ENCODE measurements at places on chromosomes 1 and 21.
A peak's percentile ranks its signal among the peaks of the same experiment; 100 is the strongest.

- DNase-seq, result no peak
Measured at GRCh38 chr1:79738101-79738500, 731.6 kb upstream of the ADGRL4 start.

GRCh38 chr1:159602501-159602999 lies 14.9 kb downstream of the APCS start:
- DNase-seq, result no peak

DNA sequence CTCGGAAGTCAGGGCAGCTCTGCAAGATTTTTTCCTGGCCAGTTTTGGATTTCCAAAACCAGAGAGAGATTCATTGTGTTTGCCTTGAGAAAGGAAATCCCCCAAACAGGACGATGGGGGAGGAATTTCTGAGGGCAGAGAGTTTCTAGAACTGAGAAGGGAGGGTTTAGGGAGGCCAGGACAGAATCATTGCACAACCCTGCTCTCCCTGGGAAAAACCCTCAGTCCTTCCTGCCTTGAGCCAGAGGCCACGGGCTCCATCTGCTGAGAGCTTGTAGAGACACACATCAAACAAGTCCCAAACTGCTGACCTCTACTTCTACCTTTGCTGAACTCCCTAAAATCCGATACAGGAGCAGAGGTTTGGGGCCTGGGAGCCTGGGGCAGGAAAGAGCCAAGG lies 99.7 kb downstream of the NMNAT2 start:
- DNase-seq, result peak; percentile 85

GRCh38 chr1:104733866-104734265 lies 984.2 kb downstream of the AMY1C start:
- DNase-seq, result no peak

DNA sequence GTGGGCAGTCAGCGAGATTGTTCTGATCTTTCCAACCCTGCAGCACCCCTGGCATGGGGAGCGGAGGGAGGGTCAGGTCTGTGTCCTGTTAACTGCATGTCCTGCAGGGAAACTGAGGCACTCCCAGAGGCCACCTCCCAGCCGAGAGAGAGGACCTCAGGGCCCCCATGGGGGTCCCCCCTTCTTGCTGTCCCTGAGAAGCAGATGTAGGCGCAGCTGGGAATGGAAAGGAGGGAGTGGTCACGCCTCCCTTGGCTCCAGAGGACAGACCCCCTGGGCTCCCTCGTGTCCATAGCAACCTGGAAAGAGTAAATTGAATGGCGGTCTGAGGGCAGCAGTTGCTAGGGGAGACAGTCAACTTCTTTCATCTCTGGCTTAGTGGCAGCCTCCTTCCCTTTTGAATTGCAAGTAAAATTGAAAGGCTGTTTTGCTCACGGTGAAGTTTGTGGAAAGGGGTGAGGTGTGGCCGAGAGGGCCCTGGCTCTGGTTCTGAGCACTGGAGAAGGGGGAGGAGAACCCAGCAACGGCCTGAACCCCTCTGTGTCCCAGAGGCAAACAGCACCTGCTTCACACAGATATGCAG lies 4.9 kb downstream of the CROCC start:
- no peak for DNase-seq

DNA sequence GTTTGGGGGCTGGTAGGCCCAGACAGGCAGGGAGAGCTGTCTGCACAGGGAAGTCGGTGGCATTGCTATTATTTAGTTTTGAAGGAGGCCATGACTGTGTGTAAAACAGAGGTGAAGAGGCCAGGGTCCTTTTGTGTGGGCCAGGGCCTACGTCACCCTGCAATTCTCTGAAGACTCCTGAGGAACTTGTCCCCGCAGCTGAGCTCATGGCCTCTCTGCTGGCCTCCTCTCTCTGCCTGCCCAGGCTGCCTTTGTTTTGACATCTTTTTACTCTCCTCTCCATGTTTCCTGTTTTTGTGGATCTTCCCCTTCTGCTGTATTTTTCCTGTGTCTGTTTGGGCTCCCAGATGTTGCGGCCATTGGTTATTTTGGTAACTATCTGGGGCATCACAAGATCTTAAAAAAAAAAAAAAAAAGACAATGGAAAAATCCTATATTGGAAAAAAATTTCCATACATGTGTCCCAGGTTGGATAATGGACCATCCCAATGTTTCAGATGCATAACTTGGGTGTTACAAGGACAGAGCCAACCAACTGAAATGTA lies 280.7 kb downstream of the RPS6KC1 start:
- DNase-seq, result no peak

DNA sequence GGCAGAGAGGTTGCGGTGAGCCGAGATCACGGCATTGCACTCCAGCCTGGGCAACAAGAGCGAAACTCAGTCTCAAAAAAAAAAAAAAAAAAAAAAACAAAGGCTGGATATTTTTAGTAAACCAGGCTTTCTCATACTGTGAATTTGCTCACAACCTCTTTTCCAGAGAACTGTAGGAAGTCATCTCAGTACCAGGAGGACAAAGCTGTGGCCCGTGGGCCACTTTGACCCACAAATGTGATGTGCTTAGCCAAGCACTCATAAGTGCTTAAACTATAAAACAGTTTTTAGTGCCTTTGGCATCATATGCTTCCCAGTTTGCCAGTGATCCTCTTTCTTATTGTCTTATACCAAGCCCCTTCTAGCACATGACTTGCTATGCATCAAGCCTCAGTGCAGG lies 46.5 kb downstream of the RNF11 start:
- no peak for DNase-seq

DNA sequence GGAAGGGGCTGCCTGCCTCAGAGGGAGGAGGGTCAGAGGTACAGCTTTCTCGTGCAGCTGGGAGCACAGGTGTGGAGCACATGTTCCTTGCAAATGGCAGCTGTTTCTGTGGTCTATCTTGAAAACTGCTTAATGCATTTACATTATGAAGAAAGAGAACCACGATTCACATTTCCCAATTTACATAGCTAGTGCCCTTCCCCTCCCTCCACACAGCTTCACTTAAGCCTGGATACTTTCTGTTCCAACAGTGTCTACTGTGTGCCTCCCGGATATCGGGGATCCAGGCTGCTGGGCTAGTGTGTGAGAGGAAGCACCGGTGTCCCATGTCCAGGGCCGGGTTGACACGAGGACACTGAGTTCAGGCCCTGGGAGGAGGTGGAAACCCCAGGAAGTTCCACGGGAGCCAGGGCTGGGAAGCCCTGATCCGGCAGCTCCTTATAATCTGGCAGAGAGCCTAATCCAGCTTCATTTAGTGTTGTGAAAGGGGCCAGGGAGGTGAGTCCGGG lies 31.6 kb downstream of the TMCC2 start:
- DNase-seq, result no peak

- DNase-seq, result peak; percentile 58
Measured at GRCh38 chr1:156081180-156081916, 917 bp downstream of the MEX3A start.
